Ovary (tissue), 10 donors: ENCODE measurements at places on chromosomes 11 and 22. TPM values are rescaled to one million over a fixed set of nuclear protein-coding genes. Genes with fewer than 3 reads are reported as not detected.
A peak's percentile ranks its signal among the peaks of the same experiment; 100 is the strongest.

DNA sequence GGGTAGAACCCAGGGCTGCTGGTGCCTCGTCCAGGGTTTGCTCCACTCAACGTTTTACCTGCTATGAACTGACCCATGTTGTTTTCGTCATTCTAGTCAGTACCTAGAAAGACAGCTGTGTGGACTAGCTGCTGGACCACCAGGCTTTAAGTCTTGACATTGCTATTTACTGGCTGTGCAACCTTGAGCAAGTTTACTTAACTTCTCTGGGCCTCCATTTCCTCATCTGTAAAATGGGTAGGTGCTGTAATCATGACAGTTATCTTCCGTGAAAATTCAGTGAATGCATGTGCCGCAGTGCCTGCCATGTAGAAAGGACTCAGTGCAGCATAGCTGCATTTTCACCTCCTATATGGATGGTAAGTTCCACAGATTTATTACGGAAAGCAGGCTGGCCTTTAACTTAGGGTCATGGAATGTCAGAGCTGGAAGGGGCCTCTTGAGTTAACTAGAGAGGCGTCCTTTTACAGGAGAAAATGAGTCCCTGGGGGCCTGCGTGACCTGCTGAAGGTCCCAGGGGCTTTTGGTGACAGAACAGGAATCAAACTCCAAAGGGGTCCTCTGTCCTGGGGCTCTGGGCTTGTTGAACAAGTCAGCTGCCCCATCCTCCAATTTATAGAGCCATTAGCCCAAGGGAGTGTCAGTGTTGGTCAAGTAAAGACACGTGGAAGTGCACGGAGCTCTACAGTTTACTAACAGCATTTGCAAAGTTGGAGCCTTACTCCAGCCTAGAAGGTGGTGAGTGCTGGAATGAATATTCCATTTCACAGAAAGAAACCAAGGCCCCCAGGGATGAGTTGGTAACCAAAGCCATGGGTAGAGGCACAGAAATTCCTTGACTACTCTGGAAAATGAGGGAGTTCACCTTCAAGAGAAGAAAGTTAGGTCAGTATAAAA is 12.0 kb upstream of the MALAT1 start:
- peak; percentile 35 for DNase-seq

Gene CLCF1
- 4.3 TPM for total RNA-seq

Gene OPCML
- 0.53 TPM for total RNA-seq

Gene SWAP70
- total RNA-seq: 20.2 TPM

Gene IL17REL
- 0.18 TPM for total RNA-seq

Gene SEPTIN5
- 39.9 TPM for total RNA-seq

Gene RFPL1
- total RNA-seq: not detected

Gene RFPL3
- total RNA-seq: not detected

Gene CASP5
- not detected for total RNA-seq

Gene PGA5
- not detected for total RNA-seq
